ENCODE measurements at places on chromosomes 2 and 18.

DNA sequence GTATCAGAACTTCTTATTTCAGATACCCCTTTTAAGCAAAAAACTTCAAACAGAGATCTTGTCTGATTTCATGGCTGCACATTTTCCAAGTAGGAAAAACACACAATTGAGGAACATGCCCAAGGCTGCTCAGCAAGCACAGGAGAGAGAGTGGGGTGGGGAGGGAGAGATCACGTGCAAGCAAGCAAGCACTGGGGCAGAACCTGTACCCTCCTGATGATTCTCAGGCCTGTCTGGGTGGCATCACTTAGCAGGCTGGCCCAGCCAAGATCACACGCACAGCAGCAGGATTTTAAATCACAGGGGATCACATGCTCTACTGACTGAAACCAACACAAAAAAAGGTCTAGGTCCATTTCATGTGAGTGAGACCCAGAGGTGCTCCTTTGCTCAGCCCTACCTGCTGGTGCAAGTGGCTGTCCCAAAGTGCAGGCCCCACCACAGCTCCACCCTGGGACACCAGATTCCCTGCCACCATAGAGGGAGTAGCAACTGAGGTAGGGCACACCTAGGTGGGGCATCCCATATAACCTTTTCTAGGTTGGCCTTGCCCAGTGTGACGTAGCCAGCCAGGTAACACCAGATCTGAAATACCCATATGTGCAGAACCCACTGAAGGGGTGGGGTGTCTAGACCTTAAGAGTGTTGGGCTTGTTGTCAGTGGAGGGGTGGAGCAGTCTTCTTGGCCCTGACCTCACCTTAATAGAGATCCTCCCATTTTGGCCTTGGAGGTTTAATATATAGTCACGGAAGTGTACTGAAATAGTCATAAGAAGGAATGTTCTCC, 1.8 kb upstream of the LYPD6B start:
- DNase-seq: no peak

- DNase-seq: no peak
These were observed 794.2 kb downstream of the ERBB4 start for GRCh38 chr2:211744379-211744778.

GRCh38 chr18:28161608-28162599, 15.0 kb downstream of the CDH2 start:
- no peak for DNase-seq

DNA sequence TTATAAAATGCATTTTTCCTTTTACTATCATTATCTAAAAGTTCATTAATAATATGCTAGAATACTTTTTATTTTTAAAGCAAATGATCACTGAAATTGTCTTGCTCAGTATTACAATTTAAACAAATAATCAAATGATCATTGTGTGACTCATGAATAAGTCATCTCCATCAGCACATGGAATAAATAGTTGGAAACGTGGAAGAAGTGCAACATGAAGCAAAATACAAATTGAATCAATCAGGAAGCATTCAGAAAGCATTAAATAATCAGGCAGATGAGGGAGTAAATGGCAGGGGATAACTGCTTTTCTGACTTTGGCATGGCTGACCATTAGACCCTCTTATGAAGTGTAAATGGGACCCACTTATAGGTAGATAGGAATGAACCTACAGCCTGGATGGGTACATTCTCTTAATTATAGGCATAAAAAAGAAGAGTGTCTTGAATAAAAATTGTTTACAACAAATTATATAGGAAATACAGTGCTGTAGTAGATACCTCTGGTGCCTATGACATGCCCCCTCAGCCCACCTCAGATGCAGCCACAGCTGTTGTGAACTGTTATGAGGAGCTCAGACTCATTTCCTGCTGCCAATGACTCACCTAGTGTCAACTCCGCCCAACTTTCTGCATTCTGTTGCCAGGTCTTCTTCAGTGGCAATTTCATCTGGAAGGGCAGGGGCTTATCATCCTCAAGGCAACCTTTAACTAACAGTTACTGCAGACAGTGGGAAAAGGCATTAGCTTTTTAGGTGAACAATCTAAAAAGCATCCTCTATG, 936.0 kb downstream of the TRIB2 start:
- DNase-seq: no peak

DNA sequence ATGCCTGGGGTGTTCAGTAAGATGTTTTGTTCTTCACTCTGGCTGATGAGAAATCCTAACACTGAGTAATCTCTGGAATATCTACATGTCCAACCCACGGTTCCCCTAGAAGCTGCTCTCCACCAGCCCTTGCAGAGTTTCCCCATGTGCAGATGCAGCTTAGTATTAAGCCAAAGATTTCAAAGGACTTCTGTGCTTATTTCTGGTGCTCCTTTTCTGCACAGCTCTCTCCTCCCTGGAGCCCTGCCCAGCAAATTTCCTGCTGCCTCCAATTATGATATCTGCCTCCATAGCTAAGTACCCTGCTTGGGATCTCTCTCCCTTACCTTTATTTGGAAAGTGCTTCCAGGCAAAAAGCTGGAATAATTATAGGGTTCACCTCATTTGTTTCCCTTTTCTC, 949.3 kb downstream of the BCL11A start:
- no peak for DNase-seq

DNA sequence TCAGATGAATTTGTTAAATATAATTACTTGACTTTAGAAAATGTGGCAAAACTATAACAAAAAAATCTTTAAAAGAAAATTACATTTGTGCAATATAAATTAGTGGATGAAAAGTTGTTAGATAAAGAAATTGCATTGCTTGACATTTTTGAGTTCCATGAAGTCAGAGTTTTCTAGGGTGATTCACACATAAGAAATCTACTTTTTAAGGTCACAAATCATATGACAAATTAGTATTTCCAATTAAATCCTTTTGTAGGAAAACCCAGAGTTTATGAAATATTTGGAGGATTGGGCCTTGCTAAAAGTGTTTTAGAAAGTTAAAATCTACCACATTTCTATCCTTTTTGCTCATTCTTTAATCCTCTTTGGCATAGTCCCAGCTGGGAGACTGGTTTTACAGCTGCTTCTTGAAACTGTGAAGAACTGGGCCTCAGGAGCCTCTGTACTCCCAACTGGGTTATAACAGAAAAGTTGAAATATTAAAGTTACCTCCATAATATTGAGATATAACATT, 289.2 kb downstream of the LRRTM4 start:
- DNase-seq: no peak

DNA sequence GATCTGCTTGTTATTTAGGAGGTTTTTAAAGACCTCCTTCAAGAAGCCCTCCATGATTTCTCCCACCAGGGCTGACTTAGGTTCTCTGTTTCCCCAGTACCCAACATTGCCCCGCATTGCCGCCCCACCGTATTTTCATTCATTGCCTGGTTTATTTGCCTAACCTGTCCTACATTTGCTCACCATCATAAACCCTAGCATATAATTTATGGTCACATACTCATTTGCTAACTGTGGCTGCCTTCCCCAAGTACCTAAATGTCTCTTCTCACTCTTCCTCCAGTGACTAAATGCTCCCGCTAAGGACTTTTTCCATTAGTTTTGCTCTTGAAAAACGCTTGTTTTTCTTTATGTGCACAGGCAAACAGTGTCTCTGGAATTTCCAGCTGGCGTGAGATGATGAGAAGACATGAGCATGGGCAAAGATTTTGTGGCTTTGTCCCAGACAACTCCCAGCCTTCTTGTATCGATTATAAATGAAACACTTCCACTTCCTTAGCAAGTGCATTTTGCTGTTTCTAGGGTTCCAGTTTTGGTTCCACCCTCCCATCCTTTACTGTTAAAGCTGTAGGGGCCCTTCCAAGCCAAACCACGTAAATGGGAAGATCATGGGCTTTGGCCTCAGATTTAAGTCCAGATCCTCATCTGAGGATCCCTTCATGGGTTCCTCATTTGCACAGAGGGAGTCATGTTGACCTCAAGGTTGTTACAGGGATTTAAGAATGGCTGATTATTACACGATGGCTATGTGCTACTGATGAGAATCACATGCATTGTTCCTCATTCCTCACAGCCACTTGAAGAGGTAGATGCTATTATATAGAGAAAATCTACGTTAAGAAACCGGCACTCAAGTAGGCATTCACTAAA, 21.0 kb upstream of the ARMC9 start:
- DNase-seq: no peak

GRCh38 chr2:224242561-224242960, 159.3 kb downstream of the FAM124B start:
- peak; percentile 6 for DNase-seq

DNA sequence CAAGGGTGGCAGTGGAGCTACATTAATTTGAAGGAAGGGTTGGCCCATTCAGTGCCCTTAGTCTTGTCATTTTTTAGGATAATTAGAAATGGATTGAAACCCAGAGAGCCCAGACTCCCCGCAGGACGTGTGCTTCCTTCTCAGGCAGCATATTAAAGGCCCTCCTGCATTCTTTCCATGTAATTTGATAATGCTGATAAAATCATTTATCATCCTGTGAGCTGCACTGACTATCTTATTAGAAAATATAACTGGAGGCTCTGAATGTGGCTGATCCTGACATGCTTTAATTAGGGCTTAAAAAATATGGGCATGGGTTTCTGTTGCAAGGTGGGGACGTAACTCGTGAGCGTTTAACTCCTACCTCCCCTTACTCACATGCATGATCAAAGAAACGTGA, 148.1 kb downstream of the ACKR3 start:
- DNase-seq: no peak

DNA sequence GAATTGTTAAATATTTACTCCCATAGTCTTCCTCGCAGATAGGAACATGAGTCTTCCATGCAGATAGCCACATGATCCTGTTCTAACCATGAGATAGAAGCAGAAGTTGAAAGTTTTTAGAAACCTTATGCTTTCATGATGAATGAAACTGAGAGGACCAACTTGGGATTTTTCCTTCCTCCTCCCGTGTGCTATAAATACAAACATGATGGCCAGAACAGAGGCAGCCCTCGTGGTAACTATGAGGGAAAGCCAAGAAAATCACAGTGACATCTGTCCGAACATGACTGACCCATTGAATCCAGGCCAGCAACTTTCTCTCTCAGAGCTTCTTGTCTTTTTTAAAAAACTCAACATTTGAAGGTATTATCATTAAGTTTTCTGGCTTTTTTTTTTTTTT, 78.5 kb downstream of the ACAA2 start:
- DNase-seq: no peak

DNA sequence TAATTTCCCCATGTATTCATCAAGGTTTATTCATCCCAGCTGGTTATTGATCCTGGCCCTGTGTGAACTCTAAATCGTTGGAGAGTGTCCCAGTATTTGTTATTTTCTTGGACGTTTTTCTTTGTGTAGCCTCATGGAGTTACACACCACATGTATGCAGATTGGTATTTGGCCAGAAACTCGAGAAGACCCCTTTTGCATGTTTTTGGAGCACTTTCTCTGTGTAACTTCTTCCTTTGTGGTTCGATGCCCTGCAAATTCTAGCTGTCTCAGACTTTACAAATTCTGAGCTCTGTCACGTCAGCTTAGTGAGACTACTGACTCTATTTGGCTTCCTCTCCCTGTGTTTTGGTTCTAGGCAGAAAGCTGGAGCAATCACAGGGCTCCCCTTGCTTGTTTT, 198.7 kb downstream of the MCFD2 start:
- DNase-seq: no peak

DNA sequence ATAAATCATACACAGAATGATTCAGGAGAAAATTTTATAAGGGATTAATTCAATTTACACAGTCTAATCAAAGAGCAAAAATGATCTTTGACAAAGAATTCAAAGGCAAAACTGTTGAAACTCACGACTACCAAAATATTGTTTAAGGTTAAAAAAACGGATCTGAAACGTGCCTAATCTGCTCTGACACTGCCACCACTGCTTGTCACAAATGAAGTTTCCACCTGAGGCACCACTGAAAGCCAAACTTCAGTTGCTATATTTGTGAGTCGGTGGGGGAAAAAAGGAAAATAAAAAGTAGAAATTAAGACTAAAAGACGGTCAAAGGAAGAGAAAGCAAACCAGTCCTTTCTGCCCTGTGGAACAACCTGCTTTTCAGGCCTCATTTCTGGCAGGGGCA, 140.6 kb upstream of the DNMT3A start:
- DNase-seq: no peak

DNA sequence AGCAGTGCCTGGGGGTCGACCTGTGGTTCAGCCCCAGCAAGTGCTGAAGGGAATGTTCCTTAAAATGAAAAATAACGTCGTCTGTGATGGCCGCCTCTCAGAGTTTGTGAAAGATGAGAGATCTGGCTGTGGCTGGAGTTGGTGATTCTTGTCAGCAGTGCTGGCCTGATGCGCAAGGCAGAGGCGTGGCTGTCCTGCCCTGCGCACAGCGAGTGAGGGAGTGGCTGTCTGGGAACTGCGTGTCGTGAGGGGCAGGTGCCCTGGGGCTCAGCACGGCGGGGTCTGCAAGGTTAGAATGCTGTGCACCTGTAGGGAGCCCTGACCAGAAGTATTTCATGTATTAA, 8.8 kb downstream of the NFATC1 start:
- peak; percentile 65 for DNase-seq

DNA sequence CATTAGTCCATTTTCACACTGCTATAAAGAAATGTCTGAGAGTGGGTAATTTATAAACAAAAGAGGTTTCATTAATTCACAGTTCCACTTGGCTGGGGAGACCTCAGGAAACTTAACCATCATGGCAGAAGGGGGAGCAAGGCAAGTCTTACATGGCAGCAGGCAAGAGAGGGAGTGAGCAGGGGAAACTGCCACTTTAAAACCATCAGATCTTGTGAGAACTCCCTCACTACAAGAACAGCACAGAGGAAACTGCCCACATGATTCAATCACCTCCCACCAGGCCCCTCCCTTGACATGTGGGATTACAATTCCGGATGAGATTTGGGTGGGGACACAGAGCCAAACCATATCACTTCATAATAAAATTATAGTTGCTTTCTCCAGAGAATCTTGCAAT, 365.5 kb upstream of the ID2 start:
- DNase-seq: no peak

DNA sequence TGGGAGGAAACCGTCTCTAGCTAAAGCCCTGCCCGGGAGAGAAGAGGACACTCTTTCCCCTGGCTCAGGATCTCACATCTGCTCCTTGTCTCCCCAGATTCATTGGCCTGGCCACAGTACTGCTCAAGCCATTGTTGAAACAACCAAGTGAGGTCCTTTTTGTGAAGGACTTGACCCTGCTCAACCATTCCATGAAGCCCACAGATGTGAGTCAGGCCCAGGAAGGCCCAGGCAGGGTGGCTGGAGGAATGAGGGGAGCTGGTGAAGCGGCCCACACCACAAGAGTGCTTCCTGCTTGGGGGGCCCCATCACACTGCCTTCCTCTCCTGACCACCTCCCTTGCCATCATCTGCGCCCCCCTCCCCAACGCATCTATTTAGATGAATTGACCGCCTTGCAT, 5.1 kb downstream of the FER1L5 start:
- no peak for DNase-seq
